ENCODE measurements at places on chromosomes 11 and 22.

DNA sequence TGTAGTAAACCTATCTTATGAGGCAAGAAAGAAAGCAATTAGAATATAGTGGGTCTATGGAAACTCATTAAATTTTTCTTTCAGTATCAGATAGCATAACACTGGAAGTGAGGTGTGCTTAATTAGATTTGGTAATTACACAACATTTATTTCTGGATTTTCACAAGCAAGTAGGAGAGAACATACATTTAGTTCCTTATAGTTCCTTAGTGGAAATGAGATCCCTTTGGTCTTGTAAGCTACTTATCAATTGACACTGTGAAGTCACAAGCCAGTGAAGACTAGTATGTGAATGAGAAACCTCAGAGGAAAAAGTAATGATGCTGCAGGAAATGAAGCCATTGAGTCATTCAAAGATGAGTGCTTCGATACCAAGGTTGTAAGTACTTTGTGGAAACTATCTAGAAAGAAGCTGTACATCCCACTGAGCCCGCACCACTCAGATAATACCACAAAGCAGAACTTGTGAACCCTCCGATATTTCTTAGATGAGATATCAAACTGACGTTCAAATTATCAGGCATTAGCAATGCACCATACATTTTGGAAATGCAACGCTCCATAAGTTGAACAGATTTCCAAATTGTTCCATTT is 53.5 kb downstream of the ENTHD1 start:
- no peak for DNase-seq

GRCh38 chr11:19281041-19281440 is 40.3 kb upstream of the E2F8 start:
- DNase-seq, result no peak

DNA sequence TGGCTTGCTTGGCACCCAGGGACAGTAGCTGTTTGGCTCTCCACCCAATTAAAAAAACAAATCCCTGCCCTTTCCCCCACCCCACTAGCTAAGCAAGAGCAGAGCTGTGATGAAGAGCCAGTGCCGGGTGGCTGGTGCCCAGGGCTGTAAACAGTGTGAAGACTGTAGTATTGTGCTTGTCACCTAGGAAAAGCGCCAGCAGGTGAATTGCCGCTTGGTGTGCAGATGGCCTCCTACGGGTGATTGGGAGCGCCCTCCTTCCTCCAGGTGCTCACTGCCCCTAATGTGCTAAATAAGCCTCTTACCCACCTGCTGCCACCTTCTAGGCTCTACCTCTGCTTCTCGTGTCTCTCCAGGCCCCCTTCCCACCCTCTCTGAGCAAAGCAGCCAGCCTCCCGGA is 18.4 kb upstream of the RAPSN start:
- DNase-seq, result no peak

DNA sequence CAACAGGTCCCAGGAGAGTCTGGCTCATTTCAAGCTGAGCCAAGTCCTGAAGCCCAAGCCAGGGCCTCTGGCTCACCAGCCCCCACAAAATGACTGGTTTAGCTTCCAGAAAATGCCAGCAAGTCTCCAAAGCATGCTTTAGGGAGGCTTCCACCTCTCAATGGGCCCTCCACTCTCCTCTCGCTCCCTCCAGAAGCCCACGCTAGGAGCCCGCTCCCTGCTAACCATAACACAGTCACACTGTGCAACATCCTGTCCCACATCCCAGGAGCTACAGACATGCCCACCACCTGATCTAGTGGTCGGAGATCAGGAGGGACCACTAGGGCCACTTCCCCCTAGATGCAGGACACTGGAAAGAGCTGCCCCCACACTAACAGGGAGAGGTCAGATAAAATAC is 6.9 kb downstream of the SULT4A1 start:
- no peak for DNase-seq

GRCh38 chr11:28826807-28827206 is 718.6 kb downstream of the METTL15 start:
- no peak for DNase-seq

DNA sequence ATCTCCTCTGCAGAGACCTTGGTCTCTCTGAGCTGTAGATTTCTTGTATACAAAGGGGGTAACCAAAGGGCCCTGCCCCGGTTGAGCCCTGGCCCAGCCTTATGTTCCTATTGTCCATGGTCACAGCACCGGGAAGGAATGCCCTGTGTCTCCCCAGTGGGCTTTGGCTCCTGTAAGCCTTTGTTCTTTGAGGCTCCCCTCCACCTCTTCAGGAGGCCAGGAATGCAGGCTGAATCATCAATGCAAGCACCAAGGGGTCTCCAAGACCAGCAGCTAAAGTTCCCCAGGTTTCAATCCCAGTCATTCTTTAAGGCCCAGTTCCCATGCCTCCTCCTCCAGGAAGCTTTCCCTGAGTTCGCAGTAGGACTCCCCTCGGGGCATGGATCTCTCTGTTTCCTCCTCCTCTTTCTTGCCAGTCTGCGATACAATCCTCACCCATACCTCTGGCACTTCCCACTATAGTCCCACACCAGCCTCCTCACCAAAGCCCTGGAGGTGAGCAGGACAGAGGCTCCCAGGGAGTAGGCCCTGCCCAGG is 29.2 kb upstream of the KLHL35 start:
- peak; percentile 14 for DNase-seq

DNA sequence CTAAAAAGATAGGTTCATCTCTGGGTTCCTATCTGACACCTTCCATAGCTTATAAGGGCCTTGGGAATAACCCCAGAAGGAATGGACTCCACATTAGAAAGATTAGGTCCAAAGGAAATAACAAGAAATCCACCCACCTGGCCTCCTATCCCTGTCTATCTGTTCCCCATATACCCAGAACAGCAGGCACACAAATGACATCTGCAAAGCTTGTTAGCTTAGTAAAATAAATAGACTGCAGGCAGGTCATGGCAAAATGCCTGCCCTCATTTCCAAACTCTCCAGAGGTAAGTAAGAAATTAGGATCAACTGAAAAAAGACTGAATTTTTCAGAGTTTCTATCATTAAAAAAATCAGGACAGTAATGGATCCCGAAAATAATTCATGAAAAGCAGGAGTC is 489.5 kb downstream of the DLG2 start:
- no peak for DNase-seq

- no peak for DNase-seq
Observed at GRCh38 chr11:28976801-28977145, 868.6 kb downstream of the METTL15 start.

GRCh38 chr11:20351136-20351535 is 12.4 kb upstream of the HTATIP2 start:
- DNase-seq, result no peak

GRCh38 chr11:64924910-64925284 is 408 bp downstream of the PPP2R5B start:
- peak; percentile 69 for DNase-seq

GRCh38 chr11:28983780-28984179 is 875.6 kb downstream of the METTL15 start:
- no peak for DNase-seq

- no peak for DNase-seq
Observed at GRCh38 chr11:111231836-111232235, 13.7 kb upstream of the POU2AF2 start.

DNA sequence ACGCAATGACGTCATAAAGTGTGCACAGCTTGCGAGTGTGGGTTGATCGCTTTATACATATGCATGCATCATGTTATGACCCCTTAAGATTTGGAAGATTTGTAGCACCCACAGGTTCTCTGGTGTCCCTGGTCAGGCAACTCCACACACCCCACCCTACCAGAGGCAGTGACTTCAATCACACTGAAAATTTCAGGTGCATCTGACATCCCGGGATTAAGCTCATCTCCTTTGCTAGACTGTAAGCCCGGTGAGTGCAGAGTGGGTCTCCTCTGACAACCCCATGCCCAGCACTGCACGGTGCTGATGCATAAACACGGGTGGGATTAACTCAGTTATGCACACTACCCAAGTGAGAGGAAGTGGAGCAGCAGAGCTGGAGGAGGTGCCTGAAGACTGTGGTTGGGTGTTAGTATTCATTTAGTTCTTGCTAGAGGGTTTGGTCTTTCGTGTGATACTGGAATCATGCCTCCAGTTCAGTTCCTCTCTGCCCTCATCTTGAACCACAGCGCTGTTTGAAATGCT is 6.5 kb downstream of the ARSA start:
- peak; percentile 20 for DNase-seq

GRCh38 chr22:30211124-30211820 is 35.3 kb downstream of the LIF start:
- DNase-seq, result no peak

DNA sequence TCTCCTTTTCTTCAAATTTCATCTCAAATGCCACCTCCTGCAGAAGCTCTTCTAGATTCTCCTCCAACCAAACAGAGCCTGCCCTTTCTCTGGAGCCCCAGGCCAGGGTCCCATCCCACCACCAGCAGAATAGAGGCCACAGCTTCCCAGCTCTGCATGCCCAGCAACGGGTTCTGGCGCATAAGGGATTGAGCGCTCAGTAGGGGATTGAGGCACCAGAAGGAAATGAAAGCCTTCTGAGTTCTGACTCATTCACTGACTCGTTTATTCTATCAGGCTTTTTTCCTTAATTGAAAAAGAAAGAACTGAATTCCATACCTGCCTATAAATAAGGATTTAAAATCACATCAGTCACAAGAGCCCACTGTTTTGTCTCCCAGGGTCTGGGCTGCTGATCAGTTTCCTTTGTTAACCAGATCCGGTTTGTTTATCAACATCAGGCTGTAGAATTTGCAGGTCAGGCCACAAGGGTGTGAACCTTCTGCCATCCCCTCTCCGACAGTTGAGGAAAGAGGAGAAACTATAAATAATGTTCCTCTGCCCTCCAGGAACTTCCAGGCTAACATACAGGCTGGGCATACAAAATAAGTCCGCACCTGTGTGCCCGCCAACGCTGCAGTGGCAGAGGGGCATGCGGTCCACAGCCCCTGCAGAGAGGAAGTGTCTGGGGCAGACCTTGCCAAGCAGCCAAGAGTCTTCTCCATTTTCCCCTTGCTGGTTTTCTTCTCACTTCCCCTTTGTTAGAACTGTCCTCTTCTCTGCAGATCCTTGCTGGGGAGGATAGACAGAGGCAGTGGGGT is 63.5 kb upstream of the PRDM11 start:
- no peak for DNase-seq

DNA sequence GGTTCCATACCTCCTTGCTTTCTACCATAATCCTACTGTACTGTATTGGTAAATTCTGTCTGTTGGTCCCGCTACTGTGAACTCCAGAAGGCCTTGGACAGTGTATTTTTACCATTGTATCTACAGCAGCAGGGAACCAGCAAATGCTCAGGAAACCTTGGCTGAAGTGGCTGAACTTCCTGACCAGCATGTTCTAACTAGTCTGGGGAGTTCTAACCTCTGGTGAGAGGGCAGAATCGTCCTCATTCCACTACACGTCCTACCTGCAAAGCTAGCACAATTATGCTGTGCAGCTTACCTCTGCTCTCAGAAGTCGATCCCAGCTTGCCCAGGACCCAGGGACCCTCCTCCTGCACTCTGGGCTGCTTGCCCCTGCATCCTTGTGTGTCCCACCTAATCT is 283.1 kb downstream of the TENM4 start:
- no peak for DNase-seq

DNA sequence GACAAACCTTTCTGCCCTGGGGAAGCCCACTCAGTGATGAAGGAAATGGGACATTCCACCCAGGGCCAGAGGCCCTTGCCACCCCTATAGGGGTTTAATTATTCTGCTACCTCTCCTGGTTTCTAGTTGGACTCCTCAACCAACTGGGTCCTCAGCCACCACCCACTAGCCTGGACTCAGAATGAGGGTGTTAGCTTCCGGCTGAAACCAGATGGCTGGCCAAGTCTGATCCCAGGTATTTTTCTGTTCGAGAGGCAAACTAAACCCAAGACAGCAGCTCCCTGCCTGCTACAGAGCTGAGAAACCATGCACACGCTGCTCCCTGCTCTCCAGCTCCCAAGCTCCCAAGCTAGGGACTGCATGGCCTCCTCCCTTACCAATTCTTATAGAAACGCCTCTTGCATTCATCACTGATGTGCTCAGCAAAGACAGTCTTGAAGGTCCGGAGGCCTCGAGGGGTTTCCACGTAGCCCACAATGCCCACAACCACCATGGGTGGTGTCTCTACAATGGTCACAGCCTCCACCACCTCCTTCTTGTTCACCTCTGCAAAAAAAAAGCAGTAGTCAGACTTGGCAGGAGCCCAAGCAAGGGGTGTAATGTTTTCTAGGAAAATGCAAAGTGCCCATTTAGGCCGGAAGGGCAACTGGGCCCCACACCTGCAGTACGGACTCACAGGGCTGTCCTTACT is 2.2 kb downstream of the RPL3 start:
- DNase-seq, result no peak

DNA sequence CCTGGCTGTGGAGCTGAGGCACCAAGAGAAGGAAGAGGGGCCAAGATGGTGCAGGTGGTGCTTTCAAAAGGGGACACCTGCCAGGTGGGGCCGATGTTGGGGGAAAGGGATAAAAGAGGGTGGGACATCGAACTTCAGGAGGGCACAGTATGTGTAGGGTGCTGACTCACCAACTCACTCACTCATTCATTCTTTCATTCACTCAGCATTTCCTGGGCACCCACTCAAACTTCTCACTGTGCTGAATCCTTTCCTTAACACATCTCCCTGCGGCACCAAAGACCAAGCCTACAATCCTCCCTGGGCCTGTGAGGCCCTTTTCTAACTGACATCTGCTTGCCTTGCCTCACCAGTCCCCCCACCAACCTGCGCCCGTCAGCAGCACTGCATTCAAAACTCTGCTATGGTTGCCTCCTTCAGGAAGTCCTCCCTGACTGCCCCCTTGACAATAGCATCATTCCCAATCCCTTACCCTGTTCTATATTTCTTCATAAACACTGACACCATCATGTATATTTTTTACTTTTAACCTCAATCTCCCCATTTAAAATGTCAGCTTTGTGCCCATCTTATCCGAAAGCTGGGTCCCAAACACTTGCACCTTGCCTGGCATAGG is 246.6 kb downstream of the MN1 start:
- no peak for DNase-seq

DNA sequence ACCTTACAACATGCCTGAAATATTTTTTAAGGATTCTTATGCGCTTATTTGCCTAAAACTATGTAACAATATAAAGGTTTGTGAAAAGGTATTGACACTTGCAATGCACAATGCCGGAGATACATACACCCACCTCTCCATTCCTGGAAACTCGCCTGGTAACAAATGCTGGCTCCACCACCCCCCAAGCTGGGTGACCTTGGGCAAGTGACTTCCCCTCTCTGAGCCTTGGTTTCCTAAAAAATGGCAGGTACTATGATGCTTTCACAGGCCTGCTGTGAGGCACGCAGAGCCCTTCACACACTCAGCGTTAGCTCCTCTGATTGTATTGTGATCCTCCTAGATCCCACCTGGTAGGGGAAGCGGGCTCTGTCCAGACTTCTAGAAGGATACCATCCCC is 2.3 kb downstream of the GAL3ST1 start:
- DNase-seq, result no peak

DNA sequence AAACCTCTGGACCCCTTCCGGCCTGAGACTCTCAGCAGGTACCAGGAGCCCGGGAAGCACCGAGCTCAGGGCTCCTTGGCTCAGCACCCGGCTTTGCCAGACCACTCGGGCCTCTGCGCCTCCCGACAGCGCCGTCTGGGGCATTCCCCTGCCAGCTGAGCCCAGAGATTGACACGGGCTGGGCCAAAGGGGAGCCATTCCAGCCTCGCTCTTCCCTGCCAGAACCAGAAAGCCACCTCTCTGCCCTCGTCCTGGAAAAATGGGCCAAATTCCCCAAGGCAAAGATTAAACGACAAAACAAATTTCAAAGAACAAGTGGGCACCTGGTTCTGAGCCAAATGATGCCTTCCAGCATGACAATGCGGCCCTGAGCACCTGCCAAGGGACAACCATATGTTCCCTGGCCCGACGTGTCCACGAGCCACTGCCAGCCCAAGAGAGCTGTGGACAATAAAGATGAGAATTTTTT is 59.3 kb downstream of the CELSR1 start:
- no peak for DNase-seq
